ENCODE measurements at places on chromosomes 3 and 15.

DNA sequence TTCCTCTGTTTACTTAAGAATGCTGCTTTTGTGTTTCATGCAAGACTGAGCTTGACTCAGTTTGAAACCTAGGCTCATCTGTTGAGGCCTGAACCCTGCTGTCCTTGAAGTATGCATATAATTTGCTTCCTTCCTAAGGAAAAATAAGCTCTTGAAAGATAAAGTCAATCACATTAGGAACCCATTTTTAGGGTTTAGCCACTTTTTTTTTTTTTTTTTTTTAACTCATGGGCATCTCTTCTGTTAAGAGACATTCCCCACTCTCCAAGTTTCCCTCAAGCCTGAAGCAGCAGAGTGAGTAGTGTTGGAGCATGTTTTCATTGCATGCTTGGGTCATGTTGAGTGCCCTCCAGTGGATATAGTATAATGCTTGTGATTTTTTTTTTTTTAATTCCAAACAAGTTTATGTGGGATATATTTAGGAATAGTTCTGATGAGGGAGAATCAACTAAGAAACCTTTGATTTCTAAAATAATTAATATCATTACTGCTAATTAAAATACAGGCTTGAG, 3.6 kb downstream of the CTNNB1 start:
- DNase-seq, result peak; percentile 34

- no peak for DNase-seq
These were observed 235.4 kb downstream of the TBL1XR1 start for GRCh38 chr3:176961916-176962315.

- no peak for DNase-seq
These were observed 13.7 kb downstream of the PDHB start for GRCh38 chr3:58419780-58420507.

- no peak for DNase-seq
These were observed 8.0 kb upstream of the ANKRD28 start for GRCh38 chr3:15805756-15806266.

DNA sequence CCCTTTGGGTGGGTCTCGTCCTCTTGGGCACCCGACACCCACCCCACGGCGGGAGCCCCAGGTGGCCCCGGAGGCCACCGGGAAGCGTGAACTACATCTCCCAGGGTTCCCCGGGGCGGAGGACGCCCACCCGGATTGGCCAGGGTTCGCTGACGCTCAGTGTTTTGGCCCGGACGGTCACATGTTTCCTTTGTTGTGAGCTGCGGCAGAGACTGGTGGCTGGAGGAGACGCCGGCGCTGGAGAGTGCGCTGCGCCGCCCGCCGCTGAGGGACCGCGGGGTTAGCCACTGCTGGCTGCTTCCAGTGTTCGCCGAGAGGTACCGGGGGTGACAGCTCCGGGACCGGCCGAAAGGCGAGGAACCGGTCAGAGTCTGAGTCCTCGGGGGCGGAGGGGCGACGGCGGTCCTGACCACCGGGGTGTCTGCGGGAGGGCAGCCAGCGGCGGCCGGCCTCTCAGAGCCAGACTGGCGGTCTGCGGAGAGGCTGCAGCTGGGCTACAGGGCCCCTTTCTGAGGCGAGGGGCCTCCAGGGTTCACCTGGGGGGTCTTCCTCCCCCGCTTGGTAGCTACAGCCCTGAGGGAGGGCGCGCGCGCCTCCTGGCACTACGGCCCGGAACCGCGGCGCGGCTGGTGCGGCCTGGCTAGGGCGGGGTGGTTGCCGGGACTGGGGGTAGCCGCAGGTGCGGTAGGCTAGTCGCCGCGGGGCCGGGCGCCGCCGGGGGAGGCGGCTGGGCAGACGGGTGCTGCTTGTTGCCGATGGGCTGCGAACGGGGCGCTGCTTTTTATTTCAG, at the start of gene KLHL24:
TSS of gene KLHL24 (plus strand) at position 193 of the 790 bp plus-strand sequence. CDS start 14,734 bp downstream, outside the sequence.
- peak; percentile 93 for DNase-seq

- no peak for DNase-seq
These were observed 5.4 kb upstream of the ACSBG1 start for GRCh38 chr15:78239811-78240210.

- no peak for DNase-seq
These were observed 345.3 kb upstream of the POU1F1 start for GRCh38 chr3:87621667-87622066.

DNA sequence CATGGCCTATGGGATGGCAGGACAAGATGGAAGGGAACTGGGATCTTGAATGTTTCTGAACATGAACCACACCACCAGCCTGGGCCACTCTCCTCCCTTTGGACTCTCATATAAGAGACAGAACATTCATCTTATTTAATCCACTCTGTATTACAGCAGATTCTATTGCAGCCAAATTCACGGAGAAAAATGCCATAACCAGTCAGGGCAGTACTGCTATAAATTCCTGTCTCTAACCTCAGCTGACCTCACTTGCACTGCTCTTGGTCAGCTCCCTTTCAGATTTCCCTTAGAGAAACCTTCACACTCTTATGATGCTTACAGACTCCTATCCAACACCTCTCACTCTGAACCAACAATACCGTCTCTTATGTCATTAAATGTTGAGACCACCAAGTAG, 101.4 kb downstream of the RYK start:
- DNase-seq, result no peak

DNA sequence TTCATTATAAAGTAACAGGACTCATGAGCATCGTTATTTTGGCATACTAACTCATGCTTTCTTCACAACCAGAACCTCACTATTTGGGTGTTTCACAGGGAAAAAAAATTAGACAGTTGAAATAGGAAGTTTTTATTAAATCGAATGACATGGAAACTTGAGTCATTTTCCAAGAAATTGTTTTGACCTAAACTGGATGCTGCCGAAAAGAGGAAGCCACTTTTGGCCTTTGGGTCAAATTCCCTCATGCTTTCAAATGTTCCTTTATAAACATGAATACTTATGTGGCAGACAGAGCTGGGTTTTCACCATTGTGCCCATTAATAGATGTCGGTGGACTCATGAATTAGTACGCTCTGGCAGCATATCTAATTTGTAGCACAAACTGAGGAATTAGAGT, 224.9 kb downstream of the MCTP2 start:
- DNase-seq, result no peak

DNA sequence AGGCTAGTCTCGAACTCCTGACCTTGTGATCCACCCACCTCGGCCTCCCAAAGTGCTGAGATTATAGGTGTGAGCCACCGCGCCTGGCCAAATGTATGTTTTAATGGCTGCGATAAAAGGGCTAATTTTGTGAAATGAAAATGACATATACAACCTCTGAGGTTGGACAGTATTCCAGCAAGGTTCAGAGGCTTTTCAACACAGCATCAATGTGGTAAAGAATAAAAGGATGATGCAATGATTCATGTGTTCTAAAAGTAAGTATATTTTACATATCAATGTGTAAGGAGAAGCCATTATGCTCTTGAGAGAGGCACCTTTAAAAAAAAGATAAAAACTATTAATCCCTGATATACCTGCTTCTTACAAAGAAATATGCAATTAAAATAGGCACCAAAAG, 6.7 kb downstream of the SLTM start:
- no peak for DNase-seq

DNA sequence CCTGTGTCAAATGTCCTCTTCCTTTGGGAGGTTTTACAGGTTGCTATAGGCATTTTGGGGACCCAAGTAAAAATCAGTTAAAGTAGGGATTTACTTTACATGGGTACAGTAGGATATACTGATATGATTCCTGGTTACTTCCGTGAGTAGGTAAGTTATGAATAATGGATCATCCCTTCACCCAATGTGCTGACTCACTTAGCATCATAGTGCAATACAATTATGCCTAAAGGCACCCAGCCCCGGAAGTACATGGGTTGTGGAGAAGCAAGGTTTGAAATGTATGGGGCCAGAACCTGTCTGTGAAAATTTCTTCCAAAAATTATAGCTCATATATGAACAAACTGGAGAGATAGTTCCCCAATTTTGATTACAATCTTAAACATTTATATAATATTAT, 64.0 kb downstream of the GLB1 start:
- no peak for DNase-seq

- no peak for DNase-seq
These were observed 37.6 kb upstream of the SLC22A13 start for GRCh38 chr3:38227989-38228388.

DNA sequence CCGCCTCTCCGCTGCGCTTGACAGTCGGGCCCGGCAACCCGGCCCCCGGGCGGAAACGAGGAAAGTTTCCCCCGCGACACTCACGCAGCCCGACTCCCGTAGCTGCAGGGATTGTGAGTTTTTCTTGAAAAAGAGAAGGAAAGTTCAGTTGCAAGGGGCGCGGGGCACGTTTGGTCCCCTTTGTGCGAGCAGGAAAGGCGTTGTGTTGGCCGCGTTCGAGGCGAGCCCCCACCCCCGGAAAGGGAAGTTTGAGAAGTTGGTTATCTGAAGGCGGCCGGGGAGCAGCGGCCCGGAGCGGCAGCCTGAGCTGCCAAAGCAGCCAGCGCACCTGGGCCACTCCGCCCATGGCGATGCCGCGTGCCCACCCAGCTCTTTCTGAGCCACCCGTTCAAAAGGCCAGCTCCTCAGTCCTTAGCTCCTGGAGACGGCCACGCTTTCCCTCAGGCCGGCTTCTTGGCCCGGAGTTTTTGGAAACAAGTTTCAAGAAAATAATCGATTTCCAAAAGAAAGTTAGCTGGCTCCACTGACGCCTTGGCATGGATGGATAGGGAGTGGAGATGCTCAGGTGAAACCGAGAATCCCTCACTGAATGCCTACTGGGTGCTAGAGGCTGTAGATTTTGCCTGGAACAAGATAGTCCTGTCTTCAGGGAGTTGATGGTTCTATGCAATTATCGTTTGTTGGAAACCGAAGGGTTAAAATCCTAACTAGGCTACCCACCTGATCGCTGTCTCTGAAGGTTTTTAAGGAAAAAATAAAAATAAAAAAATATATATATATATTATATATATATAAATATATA, 832 bp downstream of the TGFBR2 start:
- peak; percentile 56 for DNase-seq

- DNase-seq, result no peak
These were observed 86.6 kb downstream of the MSL2 start for GRCh38 chr3:136109499-136109898.
